ENCODE measurements at places on chromosomes 7 and 10.

GRCh38 chr7:131238347-131238931, 89.2 kb upstream of the MKLN1 start:
- DNase-seq, result no peak

DNA sequence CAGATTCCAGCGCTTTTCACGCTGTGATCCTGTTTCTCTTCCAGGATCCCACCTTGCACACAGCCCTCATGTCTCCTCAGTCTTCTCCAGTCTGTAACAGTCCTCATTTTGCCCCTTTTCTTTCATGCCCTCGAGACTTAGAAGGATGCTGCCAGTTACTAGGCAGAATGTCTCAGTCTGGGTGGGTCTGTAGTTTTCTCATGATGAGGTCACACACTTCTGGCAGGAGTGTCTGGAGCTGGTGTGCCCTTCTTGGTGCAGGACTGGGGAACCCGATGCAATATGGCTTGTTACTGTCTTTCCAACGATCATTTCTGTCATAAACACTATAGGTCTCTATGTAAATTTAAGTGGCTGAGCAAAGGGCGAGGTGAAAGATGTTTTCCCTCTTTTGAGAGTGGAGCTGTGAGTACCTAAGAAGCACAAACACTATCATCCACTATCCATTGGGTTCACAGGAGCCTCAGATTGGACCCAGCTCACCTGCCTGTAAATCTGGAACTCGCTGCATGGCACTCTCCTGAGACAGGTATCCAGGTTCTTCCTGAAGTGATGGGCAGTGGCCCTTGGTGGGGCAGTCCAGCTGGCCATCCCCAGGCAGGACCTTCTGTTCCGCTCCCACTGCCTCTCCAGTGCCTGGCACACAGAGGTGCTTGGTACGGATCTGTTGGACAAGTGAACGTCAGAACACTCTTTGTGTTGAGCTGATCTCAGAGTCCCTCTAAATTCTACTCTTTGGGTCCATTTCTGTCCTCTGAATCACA, 64.3 kb upstream of the ZNF32 start:
- no peak for DNase-seq

GRCh38 chr7:11831156-11831735, 752 bp downstream of the THSD7A start:
- DNase-seq, result peak; percentile 15

- no peak for DNase-seq
Measured at GRCh38 chr7:50594734-50595485, 29.7 kb upstream of the DDC start.

DNA sequence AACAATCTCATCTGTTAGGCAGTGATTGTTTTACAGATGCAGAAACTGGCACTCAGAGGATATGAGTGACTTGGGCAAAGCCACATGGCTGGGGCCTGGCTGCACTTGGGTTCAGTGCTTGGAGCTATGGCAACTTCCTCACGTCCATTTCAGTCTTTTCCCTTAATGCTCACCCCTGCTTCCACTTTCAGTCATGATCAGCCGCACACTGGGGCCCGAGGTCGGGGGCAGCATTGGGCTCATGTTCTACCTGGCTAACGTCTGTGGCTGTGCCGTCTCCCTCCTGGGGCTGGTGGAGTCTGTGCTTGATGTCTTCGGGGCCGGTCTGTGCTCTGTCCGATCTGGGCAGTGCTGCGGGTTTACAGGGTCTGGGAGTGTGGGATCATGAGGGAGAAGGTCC, 3.0 kb downstream of the SLC12A9 start:
- DNase-seq, result no peak

DNA sequence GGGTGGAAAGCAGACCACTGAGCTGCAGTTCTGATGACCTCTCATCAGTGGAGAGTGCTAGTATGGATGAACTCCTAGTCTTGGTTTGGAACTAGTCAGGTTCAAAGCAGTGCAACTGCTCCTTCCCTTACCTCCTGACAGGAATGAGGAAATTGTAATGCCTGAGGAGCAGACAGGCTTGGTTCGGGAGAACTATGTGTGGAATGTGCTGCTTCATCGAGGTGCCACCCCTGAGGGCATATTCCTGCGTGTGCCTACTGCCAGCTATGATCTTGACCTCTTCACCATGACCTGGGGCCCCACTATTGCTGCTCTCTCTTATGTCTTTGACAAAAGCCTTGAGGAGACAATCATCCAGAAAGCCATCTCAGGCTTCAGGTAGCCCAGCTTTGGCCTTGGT, 27.4 kb upstream of the NFKB2 start:
- no peak for DNase-seq

- no peak for DNase-seq
Measured at GRCh38 chr10:77160679-77161078, 476.9 kb downstream of the KCNMA1 start.

GRCh38 chr7:123939784-123940183, 14.7 kb downstream of the SPAM1 start:
- no peak for DNase-seq

DNA sequence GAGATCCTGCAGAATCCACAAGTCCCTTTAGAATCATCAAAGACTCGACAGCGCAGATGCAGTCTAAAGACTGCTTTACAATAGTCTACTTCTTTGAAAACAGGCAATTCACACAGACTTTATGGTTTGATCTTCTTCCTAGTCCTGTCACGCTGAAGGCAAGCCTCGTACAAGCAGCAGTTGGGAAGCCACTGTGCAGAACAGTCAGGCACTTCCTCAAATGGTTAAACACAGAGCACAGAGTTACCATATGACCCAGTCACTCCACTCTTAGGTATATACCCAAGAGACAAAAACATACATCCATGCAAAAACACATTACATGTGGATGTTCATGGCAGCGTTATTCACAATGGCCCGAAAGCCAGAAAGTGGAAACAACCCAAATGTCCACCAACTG, 41.4 kb downstream of the LRRC20 start:
- DNase-seq, result no peak

DNA sequence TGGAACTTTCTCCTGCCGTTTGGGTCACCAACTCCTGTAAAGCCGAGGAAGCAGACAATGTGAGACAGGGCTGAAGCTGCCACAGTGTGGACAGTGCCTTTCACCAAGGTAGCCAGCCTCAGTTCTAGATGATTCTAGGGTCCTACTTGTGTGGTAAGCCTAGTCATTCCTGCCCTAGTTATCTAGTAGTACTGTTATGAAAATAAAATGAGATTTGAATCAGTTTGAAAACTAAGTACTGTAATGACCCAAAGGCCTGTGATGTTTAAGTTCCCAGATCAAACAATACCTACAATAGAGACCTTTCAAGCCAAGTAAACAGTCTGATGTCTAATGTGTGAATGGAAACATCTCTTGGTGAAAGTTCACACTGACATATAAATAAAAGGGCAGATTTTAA, 37.1 kb downstream of the POLL start:
- no peak for DNase-seq

GRCh38 chr7:2471022-2471329, 5.2 kb downstream of the GRIFIN start:
- no peak for DNase-seq

- DNase-seq, result no peak
Measured at GRCh38 chr7:72538856-72539255, 126.7 kb upstream of the CALN1 start.

GRCh38 chr10:30048768-30049517, 10.4 kb downstream of the JCAD start:
- DNase-seq, result no peak

GRCh38 chr7:158414002-158414401, 173.6 kb downstream of the PTPRN2 start:
- peak; percentile 57 for DNase-seq

- DNase-seq, result no peak
Measured at GRCh38 chr10:16602104-16602775, 80.6 kb upstream of the C1QL3 start.

- DNase-seq, result no peak
Measured at GRCh38 chr7:35905555-35905954, 104.7 kb downstream of the SEPTIN7 start.

DNA sequence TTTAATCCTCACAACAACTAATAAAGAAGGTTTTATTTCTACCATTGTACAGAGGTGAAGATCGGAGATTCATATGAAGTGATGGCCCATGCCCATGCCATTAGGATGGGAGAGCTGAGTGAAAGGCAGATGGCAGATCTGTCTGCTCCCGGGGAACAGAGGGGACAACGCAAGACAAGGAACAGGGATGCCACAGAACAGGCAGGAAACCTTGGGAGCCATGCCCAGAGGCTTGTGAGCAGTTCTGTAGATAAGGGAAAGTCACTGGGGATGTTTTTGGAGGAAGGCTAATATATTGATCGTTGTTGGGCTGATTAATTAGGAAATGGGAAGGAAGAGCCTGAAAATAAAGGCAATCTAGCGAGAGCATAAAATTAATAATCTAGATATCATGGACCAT, 73.1 kb upstream of the ITGB1 start:
- DNase-seq, result no peak

- DNase-seq, result peak; percentile 44
Measured at GRCh38 chr10:104327745-104328645, 10.3 kb downstream of the ITPRIP start.

- DNase-seq, result peak; percentile 13
Measured at GRCh38 chr10:121772884-121773283, 154.9 kb downstream of the ATE1 start.

DNA sequence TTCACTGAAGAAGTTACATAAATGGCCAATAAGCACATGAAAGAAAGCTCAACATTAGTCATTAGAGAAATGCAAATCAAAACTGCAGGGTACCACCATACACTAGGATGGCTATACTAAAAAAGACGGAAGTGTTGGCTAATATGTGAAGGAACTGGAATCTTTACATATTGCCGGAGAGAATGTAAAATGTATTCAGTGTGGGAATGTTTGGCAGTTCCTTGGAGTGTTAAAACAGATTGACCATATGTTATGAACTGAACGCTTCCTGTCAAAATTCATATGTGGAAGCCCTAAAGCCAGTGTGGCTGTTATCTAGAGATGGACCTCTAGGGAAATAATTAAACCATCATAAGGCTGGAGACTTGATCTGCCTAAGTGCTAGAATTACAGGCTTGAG, 33.1 kb downstream of the SUV39H2 start:
- DNase-seq, result no peak

DNA sequence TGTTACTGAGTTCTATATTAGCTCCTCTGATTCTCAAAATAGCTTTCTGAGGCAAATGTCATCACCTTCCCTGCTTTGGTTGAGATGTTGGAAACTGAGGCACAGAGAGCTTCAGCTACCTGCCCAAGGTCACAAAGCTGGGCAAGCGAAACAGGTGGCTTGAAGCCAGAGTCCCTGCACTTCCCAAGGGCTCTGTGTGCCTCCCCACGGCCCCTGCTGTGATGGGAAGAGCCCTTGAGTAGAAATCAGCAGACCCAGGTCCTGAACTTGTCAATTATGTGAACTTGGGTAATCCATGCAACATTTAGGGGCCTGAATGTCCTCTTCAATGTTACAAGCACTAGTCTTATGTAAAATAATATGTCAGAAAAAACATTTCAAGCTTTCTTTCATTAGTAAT, 327.3 kb upstream of the PODXL start:
- no peak for DNase-seq

DNA sequence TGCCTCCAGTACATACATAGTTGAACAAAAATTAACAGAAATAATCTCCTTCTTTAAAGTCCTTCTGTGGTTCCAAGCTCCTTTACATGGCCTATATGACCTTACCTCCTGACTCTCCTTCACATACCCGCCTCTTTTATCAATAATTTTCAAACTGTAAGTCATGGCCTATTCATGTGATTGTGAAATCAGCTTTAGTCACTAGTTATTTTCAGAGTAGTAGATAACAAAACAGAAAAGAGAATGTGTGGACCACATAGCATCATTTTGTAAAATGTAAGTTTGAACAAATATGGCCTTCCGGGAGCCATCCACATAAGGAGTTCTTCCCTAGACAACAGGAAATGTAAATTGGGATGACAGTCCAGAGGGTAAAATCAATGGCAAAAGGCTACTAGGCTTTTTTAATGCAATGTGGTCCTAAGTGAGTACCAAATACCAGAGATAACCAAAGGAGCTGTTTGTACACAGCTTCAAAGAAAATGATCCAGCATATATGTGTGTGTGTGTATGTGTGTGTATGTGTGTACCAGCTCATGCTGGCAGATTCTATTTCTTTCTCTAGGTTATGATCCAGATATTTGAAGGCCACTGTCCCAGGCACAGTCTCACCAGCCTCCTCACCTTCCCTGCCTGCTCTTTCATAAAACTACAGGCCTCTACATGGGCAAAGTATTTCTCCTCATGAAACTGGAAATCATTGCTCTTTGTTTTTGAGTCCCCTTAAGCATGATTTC, 12.3 kb upstream of the FAM133B start:
- no peak for DNase-seq

- no peak for DNase-seq
Measured at GRCh38 chr10:100620087-100620835, 84.5 kb downstream of the HIF1AN start.

GRCh38 chr10:51630640-51631005, 68.8 kb downstream of the CSTF2T start:
- DNase-seq, result no peak

GRCh38 chr7:13278020-13278419, 590.6 kb downstream of the ARL4A start:
- no peak for DNase-seq

DNA sequence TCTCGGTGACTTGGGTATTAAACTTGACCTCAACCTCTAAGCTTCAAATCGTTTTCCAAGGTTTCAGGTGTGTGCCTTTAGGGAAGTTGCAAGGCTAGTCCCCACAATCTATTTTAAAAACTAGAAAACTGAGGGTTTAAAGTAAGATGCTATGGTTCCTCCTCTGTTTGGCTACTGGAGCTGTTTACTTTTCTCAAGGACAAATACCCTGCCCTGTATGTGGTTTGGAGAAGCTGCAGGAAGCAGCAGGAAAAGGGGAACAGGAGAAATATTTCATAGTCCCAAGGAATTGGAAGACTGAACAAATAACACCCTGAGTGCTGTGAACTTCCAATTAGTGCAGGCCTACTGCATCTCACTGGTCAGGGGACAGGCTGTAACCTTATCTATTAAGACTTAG, 135.9 kb downstream of the NRP1 start:
- no peak for DNase-seq

DNA sequence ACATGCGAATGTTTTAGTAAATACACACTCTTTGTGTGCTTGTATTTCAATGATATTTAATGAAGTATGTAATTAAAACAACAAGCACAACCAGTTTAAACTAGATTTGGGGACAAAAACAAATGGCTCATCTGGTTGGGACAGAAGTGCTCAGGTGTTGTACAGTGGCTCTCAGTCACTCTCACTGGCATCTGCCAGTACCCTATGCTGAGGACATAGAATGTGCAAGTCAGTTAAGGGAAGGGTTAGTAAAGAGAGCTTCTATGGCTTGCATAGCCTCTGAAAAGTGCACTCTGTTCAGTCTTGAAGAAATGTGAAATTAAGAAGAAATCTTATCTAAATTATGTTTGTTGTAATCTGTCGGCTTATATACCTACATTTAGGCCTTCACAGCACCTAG, 183.0 kb downstream of the LRRC4 start:
- no peak for DNase-seq

DNA sequence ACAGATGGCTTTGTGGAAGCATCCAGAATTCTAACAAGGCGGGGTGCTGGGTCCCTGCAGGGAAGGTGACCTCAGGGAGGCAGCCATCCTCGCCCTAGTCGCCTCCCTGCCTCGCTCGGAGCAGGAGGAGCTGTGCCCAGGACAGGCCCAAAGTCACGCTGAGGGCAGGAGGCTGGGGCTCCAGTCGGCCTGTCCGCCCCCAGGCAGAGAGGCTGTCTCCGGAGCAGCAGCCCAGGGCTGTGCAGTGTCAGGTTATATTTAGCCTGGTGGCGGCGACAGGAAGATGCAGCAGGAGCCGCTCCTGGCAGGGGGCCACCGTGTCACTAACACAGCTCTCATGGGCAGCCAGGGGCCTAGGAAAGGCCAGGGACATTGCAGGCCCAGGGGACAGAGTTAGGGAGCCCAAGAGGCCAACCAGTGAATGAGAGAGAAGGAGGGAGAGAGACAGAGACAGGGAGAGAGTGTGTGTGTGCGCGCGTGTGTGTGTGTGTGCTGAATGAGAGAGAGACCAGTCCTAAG, 13.5 kb downstream of the KCNH2 start:
- peak; percentile 60 for DNase-seq

Measured in GM23338 (cell line).